ENCODE measurements at places on chromosomes 7 and 10.

- no peak for DNase-seq
These were observed 129.4 kb downstream of the PLPP4 start for GRCh38 chr10:120586471-120586872.

DNA sequence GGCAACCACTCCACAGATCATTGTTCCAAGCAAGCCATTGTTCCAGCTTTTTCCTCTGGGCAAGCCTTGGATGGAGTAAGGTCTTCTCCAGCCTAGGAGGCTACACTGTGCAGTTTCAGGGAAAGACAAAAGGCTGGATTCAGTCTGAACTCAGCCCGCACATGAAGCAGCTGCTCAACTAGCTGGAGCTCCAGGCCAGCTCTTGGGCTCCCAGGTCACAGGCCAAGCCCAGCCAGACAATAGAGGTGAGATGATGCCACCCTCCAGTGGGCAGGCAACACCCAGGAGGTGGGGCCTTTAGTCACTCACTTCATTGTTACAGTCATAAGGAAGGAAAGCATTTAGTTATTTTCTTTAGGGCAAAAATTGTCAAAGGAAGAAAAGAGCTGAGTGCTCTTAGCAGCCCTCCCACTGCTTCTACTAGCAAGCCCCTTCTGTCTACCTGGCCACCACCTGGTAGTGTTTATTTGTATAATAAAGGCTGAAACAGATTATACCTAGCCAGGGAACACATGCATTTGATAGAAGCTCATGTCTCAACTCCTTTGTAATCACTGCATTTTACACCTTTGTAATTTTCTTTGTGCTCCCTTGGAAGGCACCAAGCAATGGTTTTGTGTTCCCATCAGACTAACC lies 253.4 kb downstream of the WDR11 start:
- DNase-seq, result no peak

DNA sequence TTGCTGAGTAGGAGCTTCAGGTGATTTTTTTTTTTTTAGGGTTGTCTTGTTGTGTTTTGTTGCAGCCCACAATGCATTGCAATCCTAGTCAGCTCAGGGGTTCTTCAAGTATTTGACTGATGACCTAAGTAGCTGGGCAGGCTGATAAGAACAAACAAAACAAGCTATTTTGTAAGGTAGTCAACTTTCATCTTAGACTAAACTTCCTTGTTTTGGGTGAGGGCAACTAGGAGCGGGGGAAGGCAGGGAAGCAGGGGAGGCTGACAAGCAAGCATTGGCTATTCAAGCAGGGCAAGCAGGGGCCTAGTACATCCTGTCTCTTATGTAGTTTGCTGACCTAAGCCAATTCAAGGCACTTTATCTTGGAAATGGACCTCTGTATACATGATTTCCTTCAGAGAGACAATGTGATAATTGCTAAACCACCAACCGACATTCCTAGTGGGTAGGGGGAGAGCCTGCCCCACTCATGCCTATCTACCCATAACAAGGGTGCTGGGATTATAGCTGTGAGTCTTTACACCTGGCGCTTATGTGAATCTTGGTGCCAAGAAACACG lies 163.3 kb upstream of the PRKCQ start:
- DNase-seq, result no peak

DNA sequence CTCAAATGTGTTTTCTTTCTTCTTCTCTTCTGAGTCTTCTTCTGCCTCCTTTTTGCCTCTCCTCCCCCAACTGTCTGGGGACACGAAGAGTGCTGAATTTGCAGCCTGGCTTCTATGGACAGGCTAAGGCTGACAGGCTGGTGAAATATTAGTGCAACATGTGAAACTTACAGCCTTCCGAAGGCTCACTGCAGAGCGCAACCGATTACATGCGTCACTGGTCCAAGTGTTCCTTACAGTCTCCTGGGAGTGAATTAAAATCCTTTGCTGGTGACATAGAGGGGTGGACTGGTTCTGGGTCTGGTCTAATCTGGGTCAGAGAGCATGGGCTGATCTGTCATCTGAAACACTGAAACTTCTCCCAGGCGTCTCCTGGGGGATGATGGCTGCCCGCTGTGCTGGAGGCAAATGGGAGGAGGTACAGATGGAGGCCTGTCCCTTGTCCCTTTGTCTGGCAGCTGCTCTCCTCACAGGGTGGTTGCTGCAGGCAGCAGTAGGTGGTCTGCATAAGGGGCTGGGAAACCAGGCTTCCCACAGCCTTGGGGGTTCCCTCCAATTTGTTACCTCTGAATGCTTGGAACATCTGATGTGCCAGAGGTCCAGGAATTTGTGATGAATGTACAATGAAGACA lies 143.8 kb upstream of the BMPER start:
- DNase-seq, result no peak

DNA sequence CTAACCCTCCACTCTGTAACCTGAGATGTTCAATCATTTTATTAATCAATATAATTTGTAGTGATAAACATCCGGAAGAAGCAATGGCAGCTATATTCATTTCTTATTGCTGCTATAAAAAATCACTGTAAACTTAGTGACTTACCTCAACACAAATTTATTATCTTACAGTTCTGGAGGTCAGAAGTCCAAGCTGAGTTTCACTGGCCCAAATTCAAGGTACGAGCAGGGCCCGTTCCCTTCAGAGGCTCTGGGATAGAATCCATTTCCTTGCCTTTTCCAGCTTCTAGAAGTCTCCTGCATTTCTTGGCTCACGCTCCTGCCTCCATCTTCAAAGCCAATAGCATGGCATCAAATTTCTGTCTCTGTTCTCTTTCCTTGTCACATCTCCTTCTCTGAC lies 279.5 kb upstream of the SP8 start:
- no peak for DNase-seq

- DNase-seq, result no peak
These were observed 12.0 kb downstream of the WIPF3 start for GRCh38 chr7:29818308-29818707.

GRCh38 chr7:18489624-18490023 lies 5.9 kb upstream of the HDAC9 start:
- DNase-seq, result no peak

DNA sequence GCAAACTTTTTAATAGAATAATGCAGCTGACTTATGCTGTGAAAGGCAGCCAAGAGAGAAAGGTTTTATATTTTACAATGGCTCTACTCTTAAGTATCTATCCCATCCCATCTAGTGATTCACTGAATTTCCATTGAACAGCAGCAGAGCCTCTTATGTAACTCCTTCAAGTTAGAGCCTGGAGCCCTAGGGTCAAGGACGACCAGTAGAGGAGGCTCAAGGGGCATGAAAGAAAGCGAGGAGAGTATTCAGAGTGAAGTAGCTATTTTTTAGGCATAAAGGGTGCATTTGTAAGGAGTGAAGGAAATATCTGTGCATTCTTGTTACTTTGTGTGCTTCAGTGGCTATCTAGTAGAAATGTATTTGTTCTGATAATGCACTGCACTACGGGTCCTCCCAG lies 180.2 kb upstream of the TPK1 start:
- no peak for DNase-seq

- no peak for DNase-seq
These were observed 152.4 kb downstream of the DGKI start for GRCh38 chr7:137694405-137694804.

DNA sequence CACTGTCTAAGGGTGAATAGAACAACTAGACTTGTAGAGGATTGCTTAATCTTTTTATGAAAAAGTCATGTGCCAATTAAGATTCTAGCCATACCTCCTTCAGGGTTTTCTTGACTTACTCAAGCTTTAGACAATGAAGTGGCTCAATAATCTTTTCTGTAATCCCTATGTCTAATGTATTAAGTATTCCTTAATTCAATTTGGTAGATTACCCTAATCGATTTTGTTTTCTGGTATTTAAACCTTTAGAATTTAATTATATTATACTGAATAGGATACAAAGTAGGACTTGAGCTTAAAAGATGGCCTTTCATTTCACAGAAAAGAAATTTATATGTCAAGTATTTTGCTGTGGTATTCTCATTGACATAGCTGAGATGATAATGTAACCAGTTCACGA lies 597.9 kb upstream of the C7orf33 start:
- no peak for DNase-seq

DNA sequence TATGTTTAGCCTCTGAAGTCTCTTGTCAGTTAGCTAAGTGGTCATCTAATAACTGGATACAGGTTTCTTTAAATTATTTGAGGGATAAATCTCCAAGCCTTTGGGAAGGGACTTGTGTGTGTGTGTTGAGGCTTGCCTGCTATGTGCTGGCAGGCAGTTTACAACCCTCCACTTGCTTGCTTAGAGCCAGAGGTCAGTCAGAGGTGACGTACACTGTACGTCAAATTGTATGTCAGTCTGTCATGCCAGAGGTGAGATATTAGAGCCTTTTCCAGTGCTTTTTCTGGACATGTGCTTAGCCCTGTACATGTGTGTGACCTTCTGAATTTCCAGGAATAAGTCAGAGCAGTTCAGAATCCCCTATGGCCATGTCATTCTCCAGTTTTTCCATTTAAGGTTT lies 438.9 kb downstream of the SDK1 start:
- no peak for DNase-seq

- DNase-seq, result no peak
These were observed 21.3 kb upstream of the FXYD4 start for GRCh38 chr10:43350156-43350555.

DNA sequence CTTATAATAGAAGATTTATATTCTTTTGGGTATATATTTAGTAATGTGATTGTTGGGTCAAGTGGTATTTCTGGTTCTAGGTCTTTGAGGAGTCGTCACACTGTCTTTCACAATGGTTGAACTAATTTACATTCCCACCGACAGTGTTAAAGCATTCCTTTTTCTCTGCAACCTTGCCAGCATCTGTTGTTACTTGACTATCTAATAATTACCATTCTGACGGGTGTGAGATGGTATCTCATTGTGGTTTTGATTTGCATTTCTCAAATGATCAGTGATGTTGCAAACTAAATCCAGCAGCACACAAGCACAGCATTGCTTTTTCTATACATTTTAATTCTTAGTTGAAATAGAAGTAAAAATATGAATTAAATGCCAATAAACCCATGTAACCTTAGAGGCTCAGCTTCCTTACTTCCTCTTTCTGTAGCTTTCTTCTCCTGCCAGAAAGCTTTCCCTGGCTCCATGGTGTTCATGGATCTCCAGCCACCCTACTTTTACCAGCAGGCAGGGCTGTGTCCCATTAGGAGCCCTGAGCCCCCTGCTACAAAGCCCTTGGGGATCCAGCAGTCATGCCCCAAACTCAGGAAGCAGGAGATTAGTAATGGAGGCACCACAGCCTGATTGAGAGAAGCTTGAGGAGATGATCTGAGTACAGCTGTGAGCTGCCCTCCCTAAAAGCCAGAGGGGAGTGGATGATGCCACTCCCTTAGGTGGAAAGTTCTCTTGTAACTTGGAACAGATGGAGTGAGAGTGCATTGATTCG lies 158.6 kb downstream of the TMEM178B start:
- DNase-seq, result no peak

DNA sequence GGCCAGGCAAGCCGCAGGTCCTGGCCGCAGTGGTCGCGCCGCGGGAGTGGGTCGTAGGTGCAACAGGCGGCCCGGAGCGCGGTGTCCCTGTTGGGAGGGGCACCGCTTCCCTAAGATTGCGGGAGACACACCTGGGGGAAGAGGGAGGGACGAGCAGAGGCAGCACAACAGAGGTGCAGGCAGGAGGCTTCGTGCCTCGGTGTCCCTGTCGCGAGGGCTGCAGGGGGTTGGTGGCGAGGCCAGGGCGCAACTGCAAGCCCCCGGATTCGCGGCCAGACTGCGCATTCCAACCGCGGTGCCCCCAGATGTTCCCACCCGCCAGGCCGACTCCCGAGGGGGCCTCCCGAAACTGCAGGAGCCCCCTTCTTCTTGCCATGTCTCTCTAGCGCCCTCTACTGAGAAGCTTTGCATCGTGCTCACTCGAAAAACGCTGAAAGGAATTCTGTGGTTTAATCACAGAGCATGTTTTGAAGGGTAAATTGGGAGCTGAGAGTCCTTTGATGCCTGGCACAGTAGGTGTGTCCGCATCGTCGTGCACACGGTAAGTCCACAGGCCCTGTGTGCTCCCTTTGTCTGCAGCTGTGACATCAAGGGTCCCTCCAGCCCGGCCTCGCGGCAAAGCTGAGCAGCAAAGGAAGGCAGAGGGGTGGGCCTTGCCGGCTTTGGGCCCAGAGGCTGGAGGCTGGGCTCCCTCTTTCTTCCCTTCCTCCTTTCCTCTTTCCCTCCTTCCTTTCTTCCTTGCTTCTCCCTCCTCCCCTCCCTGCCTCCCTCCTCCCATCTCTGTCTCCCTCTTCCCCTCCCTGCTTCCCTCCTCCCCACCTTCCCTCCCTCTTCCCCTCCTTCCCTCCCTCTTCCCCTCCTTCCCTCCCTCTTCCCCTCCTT lies 6.2 kb upstream of the MBL2 start:
- no peak for DNase-seq

GRCh38 chr10:46318799-46319198 lies 32.0 kb downstream of the ANTXRL start:
- DNase-seq, result no peak

DNA sequence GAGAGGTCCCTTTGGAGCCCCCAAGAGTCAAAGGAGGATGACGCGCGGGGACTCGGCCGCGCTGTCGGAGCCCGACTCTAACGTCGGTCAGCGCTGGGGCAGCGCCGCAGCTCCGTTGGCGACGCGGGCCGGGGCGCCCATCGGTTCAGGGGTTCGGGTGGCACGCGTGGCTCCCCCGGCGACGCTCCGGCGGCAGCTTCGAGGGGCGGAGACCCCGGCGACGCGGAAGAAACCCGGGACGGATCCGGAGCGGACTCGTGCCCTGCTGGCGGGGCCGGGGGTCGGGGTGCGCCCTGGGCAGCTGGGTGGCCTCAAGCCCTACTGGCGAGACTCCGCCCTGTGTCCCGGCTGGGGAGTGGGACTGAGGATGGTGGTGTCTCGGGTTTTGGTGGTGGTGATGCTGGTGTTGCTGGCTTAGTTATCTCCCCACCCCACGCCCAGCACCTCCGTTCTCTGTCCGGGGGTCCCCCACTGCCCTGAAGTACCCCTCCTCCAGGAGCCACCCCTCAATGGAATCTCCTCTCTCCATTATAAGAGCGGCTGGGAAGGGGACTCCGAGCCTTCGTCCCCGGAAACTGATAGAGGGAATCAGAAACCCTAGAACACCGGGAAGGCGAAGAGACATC lies at the start of gene NAT16:
Gene NAT16, minus strand, starts transcription at position 164 of the 626 bp plus-strand sequence. CDS start 5,486 bp downstream, outside the sequence.
- no peak for DNase-seq

DNA sequence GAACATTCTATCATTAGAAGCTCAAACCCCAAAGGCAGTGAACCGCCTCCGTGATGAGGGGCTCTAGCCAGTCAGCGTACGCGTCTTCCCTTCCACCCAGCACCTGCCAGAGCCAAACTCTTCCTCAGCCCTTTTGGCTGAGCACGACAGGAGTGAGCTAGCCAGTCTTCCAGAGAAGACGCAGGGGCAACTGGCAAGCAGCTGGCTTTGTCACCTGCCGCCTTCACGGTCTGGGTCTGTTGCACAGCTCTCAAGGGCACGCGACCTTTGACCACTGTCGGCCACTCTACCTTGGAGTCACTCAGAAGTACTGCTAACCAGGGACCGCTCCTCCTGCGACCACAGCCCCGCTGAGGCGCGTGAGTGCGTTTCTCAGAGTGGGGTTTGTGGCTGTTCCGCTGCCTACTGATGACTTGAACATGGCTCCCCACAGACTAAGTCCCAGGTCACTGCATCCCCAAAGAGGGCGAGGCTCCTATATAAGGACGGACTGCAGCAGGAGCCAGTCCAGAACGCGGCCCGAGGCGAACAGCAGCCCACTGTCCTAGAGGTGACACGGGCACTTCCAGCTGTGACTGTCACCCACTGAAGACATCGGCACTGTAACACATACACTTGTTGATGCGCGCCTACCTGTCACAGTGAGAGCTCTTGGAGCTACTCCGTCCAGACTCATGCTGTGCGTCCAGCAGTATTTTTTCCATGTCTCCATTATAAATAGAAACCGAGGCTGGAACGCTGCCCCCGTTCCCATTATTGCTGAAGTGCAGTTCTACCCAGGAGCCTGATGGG lies 8.4 kb downstream of the BNIP3 start:
- peak; percentile 40 for DNase-seq

All from activated CD8-positive, alpha-beta T cell treated with anti-CD3 and anti-CD28 coated beads, Interleukin-2, amount 10 ng/mL, durations not matched to agents 7 days and 5 days (primary cell).